Aorta (tissue), 5 donors: ENCODE measurements at places on chromosomes 12 and 14. TPM values are rescaled to one million over a fixed set of nuclear protein-coding genes. Genes with fewer than 3 reads are reported as not detected.
A peak's percentile ranks its signal among the peaks of the same experiment; 100 is the strongest.

Gene OR4K17
- not detected for total RNA-seq

Gene MARCHF9
- 10.8 TPM for total RNA-seq

Gene AEBP2
- 74.3 TPM for total RNA-seq

Gene HECTD4
- total RNA-seq: 64.4 TPM

Gene ESPL1
- total RNA-seq: 0.49 TPM

Gene AMDHD1
- 0.51 TPM for total RNA-seq

Gene SFSWAP
- total RNA-seq: 72.3 TPM

Gene DIO2
- 14.4 TPM for total RNA-seq

Gene CAPS2
- 33.9 TPM for total RNA-seq

GRCh38 chr14:90692826-90693225, 123.4 kb downstream of the TTC7B start:
- DNase-seq: no peak

DNA sequence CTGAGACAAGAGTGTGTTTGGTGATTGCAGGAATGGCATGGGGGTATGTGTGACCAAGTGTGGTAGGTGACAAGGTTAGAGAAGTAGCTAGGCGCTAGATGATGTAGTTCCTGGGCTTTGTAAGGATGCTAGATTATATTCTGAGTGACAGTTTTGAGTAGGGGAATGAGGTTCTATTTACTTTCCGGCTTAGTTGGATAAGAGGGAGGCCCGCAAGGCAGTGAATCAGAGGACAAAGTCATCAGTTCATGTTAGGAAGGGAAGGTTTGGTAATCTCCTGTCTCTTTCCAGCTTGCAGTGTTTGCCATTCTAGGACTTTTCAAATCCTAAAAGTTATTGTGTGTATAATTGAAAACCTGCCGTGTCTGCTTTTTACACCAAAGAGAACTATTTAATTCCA, 45.0 kb downstream of the CFAP54 start:
- DNase-seq: no peak

DNA sequence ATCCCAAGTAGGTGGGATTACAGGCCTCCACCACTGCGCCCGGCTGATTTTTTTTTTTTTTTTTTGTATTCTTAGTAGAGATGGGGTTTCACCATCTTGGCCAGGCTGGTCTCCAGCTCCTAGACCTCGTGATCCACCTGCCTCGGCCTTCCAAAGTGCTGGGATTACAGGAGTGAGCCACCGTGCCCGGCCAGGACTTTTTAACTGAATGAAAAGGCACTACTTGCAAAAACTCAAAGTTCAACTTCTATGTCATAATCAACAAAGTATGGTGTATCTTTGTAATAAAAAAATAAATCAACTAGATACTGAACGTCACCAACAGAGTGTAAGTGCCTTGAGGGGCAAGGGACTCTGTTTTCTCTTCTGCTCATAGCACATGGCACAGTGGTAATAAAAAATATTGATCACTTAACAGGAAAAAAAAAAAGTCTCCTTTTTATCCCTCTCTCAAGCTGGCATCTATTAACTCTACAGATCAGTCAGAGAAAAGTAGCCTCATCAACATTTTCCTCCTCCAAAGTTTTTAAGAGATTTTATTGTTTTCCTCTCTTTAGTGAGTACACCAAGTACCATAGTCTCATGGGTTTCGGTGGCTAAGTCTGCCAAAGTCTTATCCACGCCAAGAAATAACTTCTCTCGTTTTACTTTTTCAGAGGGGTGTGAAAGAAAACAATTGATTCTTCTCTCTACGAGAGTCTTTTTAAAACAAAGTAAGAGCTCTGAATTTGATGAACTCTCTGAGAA, 10.6 kb upstream of the FOXN3 start:
- DNase-seq: no peak

- no peak for DNase-seq
Observed at GRCh38 chr14:88010331-88010730, 5.4 kb downstream of the GPR65 start.

- DNase-seq: no peak
Observed at GRCh38 chr14:86911486-86911885, 1081.5 kb downstream of the GALC start.

DNA sequence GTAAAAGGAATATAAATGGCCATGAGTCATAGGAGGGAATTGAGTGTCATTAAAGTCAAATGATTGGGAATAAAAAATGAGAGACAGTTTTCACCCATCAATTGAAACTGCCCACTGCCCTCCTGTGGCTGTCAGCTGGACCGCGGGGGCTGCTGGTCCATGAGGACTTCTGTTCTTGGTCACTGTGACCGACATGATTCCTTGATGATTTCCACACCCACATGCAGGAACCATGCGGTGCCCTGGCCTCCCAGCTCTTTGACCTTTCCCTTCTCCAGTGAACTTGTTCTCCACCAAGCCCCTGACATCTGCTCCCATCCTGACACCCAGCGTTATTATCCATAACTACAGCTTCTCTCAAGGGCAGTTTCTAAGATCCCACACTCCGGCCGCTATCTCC, 48.4 kb downstream of the C12orf75 start:
- no peak for DNase-seq

GRCh38 chr14:68293404-68293803, 473.8 kb downstream of the RAD51B start:
- DNase-seq: no peak

- DNase-seq: no peak
Observed at GRCh38 chr14:104706733-104707607, 17.1 kb upstream of the ADSS1 start.

- DNase-seq: no peak
Observed at GRCh38 chr14:63596998-63597658, 44.5 kb downstream of the WDR89 start.

DNA sequence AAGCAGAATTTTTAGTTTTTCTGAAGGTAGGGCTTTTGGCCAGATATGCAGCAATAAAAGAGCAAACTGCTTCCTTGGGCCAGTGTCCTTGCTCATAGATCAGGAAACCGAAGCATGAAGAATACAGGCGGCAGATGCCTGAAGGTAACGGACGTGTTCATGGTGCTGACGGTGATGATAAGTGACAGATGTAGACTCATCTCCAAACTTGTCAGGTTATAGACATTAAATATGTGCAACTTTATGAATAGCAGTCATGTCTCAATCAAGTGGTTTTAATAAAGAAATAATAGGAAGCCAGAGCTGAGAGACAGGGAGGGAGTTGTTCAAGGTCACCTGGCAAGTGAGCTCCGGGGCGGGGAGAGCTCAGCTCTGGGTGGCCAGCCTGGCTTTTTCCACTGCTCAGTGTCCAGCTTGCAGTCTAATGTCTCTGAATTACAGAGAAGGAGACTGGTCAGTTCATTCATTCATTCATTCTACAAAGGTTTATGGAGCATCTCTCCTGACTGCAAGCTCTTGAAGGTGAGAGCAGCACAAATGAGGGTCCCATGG, 1.0 kb downstream of the SERPINA5 start:
- DNase-seq: no peak

DNA sequence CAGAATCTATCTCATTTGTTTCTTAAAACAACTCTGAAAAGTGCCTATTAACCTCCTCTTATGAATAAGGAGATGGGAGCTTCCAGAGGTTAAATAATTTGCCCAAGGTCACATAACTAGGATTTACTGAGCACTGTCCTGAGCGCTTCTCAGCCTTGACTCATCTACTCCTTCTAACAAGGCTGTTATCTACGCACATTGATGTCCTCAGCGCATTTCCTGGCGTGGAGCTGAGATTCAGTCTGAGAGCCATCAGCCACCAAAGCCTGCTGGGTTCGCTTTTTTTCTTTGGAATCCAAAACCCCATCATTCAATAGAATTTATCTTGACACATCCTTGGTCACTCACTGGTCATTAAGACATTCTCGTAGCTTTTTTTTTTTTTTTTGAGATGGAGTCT, 29.3 kb downstream of the AK7 start:
- no peak for DNase-seq

- no peak for DNase-seq
Observed at GRCh38 chr14:29668201-29668600, 259.4 kb downstream of the PRKD1 start.

GRCh38 chr14:70955543-70956480, 48.6 kb downstream of the PCNX1 start:
- no peak for DNase-seq

DNA sequence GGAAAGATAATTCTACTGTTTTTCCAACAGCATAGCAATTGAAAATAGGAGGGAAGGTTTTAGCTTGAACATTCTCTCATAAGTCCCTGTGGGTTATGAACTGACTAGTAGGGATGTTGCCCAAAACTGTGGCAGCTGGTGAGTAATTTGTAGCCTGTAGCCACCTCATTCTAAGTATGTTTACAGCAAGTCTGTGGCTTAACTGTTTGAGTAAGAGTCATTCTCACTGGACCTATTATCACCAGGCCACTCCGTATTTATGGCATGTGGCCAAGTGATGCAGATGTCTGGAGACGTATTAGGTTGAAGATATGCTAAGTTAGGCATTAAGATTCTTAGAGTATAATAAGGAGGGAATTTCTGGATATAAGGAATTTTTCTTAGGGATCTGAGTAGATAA, 458.3 kb downstream of the ETNK1 start:
- no peak for DNase-seq

GRCh38 chr14:93493054-93493453, 62.3 kb downstream of the UNC79 start:
- no peak for DNase-seq

- no peak for DNase-seq
Observed at GRCh38 chr14:88559852-88560251, 3.0 kb upstream of the ZC3H14 start.

GRCh38 chr12:108341356-108341755, 2.2 kb upstream of the CMKLR1 start:
- DNase-seq: no peak

DNA sequence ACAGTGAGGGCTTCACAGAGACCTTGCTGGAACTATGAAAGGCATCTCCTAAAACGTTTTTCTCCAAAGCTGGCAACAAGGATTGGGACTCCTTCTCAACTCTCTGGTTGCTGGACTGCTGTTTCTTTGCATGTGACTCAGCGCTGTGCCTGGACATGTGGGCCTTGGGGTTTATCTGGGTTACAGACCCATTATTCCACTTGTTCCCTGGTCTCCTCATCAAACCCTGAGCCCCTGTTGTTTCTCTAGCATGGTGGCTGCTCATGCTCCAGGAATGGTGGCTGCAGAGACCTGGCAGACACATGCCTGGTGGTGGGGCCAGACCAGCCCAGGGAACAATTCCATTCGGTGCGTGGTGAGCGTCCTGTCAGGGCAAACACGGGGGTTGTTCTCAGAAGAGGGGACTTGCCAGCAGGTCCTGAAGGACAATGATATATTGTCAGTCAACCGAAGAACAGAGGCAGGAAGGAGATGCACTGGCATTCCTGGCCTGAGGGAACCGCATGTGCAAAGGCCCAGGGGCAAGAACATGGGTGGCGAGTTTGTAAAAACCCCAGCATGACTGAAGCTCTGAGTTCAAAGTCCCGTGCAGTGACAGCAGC, 320.1 kb upstream of the RTL1 start:
- peak; percentile 47 for DNase-seq

- DNase-seq: no peak
Observed at GRCh38 chr12:85835426-85836196, 598 bp downstream of the RASSF9 start.

DNA sequence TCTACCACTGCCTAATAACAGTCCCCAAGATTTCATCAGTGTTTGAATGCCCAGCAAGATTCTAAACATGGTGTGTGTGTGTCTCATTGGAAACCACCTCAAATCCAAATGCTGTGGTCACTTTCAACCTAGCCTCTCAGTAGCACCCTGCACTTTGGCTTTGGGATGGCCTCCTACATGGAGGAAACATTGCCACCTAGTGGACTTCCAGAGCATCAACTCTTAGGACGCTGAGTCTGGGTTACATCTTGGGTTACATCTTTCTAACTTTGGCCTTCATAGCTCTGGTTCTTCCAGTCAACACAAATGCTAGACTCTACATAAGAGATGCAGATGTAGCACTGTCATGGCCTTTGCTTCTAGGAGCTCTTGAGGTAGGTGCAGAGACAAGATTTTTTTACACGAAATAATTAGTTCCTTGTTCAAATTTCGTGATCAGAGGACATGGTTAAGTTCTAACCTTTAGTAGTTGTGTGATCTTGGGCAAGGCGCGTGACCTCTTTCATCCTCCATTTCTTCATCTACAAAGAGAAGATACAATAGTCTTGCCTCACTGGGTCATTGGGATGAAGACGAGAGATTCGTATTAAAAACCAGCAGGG, 113.5 kb upstream of the VASH1 start:
- DNase-seq: no peak

DNA sequence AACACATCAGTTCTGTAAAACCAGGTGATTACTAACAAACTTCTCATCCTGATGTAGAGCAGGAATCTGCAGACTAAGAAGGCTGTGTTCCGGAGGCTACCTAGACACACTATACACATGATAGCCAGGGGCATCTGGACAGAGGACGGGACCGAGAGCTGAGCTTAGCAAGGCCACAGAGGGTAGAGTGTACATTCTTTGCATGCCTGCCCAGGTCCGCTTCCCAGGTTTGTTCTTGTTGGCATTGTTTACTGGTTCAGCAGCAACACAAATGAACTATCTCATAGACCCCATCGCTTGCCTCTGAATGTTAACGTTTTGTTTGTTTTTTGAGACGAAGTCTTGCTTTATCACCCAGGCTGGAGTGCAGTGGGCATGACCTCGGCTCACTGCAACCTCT, 17.7 kb upstream of the TEAD4 start:
- peak; percentile 28 for DNase-seq

DNA sequence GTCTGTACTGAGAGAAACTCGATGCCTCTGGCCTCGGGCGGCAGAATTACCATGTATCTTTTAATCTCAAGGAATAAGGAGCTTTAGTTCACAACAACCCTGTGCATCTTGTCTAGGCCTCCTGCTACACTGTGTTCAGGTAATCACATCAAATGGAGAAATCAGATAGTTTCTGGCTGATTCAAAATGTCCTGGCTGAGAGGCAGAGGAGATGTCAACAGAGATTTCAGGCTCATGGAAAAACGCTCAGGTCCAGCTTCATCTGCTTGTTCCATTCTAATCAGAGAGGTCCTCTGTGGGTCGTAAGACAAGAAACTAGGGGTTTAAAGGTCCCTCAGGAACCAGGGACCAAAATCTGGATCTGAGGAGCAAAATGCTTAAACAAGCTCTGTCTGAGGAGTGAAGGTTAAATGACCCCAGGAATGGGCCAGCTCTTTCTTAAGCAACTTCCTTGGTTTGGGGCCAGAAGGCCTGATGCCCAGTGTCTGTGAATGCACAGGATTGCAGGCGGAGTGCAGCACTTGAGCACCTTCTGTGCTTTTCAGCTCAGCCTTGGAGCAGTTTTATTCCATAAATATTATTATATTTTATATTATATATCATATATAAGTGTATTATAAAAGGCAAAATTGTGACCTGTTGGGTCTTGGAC, 170.2 kb upstream of the PRICKLE1 start:
- DNase-seq: peak; percentile 64

- no peak for DNase-seq
Observed at GRCh38 chr12:79423560-79423959, 267.2 kb downstream of the PAWR start.

- no peak for DNase-seq
Observed at GRCh38 chr14:54085232-54085761, 128.7 kb upstream of the BMP4 start.
